GM12892 (cell line): ENCODE measurements at places on chromosomes 6 and 20.

- no peak for DNase-seq
Measured at GRCh38 chr20:24017458-24017755, 28.8 kb upstream of the GGTLC1 start.

DNA sequence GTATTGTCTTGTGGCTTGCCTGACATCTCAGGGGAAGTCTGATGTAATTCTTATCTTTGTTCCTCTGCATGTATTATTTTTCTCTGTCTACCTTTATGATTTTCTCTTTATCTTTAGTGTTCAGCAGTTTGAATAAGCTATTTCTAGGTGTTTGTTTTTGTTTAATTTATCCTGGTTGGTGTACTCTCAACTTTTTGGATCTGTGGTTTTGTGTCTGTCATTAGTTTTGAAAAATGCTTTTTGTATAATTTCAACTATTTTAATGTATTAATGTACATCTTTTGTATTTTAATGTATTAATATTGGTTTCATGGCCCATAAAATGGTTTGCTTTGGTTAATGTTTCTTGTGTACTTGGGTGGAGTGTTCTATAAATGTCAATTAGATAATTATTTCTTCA is 15.9 kb upstream of the APCDD1L start:
- no peak for DNase-seq

GRCh38 chr6:153043719-153044118 is 41.2 kb upstream of the MTRF1L start:
- no peak for DNase-seq

GRCh38 chr6:111663692-111664564 is 58.2 kb upstream of the TRAF3IP2 start:
- no peak for DNase-seq

GRCh38 chr20:25541676-25542075 is 43.7 kb downstream of the NINL start:
- DNase-seq = no peak

DNA sequence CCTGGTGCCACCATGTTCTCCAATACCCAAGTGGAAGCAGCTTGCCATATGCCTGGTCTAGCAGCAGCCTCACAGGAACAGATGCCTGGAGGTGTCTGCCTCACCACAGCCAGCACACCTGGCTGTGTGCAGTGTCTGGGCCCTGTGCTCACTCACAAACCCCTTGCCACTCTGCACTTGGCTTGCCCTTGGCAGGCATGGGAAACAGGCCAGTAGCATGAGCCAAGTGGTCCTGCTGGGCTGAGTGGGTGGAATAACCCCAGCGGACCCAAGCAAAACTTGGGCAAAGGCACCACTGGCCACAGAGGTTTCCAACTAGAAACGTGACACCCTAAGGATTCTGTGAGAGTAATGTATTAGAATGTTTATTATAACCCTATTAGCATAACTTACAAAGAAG is 600.5 kb upstream of the GJE1 start:
- no peak for DNase-seq

GRCh38 chr6:49949062-49949461 is 14.9 kb downstream of the DEFB114 start:
- DNase-seq = no peak

DNA sequence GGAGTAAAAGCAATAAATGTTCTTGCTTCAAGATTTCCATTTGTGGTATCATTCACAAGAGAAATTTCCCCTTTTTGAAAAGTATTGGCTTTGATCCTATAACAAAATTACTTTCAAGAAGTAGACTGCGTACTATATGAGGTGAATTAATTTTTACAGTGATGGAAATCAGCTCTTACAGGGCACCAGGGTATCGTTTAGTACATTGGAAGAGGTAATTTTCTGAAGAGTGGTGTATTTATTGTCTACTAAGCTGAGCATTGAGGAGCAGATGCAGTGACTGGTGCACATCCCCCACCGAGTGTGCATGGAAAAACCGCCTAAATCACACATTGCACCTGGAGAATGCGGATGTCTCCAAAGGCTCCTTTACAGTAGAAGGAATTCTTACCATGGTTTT is 209.5 kb downstream of the SAMD5 start:
- DNase-seq = no peak

DNA sequence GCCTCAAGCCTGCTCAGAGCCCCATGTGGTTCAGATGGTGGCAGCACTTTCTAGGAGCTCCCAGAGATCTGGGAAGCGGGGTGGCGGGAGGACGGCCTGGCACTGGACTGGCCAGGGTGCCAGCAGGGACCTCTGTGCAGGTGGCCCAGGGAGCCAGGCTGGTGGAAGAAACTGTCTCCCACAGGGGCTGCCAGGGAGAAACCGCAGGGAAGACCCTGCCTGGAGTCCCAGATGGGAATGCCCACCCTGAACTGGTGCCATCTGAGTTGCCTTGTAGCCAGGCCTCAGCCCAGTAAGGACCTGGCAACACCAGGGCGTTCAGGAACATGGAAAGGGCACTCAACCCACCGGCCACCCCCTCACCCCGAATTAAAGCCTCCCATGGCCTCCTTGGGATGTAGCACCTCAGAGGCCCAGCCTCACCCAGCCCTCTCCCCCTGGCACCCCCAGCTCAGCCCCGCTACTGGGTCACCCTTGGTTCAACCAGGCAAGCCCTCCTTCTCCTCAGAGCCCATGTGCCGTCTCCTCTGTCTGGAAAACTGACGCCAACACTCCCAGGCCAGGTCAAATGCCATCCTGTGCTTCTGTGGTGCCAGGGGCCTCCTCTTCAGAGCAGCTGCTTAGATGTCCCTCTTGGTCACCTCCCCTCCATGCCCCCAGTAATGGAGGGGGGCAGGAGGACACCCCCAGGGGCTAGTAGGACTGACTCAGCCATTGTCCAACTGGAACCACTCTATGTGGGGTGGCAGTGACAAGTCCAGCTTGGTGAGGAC is 5.9 kb upstream of the C20orf144 start:
- DNase-seq = no peak

- peak; percentile 46 for DNase-seq
Measured at GRCh38 chr6:106979435-106979884, 4.9 kb upstream of the CD24 start.

DNA sequence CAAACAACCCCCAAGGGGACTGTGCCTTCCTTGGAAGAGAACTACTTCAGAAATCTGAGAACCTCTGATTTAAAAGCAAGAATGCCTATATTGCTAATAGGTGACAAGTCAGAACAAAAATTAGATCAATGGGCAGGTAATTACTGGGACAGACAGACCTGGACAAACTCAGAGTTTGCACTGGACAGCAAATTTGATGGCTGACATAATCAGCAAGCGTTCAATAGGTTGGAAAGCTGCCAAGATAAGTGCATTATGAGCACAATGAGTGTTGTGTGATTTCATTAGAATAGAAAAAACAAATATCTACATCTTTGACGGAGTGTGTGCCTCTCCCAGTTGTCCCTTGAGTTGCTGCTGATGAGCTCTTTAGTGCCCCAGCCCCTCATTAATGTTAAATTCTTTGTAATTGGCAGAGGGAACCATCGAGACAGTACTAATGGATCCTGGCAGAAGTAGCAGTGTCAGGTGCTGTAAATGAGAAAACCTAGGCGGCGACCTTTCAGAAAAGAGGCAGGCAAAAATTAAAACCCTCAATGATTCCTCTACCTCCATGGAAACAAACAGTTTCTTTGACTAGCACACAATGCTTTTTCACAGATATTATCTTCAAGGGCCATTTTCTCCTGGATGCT is 116.5 kb upstream of the COL21A1 start:
- DNase-seq = no peak

DNA sequence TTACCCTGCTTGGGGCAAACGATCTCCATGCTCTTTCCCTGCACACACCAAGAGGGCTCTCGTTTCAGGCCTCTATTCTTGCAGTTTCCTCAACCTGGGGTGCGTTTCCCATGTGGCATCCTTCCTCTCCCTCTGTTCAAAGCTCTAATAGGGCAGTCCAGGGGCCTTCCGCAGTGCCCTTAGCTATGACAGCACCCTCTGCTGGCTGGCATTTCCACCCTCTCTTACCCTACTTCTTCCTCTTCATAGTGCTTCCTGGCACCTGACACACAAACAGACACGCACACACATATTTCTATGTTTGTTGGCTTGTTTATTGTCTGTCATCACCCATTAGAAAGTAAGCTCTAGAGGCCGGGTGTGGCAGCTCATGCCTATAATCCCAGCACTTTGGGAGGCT is 294.0 kb downstream of the CLIC5 start:
- DNase-seq = no peak

DNA sequence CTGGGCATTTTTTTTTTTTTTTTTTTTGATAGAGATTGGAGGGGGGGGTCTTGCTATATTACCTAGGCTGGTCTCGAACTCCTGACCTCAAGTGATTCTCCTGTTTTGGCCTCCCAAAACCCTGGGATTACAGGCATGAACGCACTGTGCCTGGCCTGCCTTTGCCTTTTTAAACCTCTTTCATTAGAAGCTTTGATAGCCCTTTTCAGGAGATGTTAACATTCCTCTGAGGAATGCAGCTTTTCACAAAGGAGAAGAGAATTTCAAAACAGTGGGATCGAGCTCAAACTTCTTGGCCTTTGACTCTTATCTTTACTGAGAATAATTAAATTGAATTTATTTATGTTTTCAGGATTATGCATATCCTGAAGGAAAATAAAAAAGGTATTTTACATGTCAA is 31.3 kb downstream of the SLC26A8 start:
- no peak for DNase-seq

- no peak for DNase-seq
Measured at GRCh38 chr6:157145656-157146285, 177.5 kb downstream of the TMEM242 start.

DNA sequence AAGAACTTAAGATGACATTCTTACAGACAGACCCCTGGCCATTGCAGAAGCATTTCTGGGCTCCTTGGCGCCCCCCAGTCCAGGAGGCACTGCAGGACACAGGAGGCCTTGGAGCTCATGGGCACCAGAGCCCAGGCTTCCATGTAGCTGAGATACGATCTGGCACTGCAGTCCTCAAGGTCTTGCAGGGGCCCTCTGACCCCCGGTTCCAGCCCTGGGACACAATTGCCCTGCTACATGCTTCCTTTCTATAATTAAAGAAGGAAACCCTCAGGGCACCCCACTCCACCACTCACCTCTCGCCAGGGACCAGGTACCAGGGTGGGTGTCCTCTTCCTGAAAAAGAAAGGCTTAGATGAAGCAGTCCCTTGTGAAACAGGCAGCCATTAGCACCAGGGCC is 33.6 kb downstream of the WFDC3 start:
- no peak for DNase-seq

DNA sequence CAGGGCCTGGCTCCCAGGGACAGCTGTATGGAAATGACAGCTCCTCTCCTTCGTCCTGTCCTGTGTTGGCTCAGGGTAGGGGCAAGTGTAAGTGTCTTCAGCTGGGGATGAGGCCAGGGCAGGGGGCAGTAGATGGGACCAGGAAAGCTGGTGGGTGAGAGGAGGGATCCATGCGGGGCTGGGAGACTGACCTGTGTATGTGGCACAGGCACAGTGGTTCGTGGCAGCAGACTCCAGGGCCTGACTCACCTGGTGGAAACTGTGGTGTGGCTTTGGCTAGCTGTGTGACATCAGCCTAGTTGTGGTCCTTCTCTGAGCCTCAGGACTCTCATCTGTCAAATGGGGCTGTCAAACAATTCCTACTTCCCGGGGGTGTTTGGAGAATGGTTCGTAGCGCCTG is 13.7 kb upstream of the SCRT2 start:
- no peak for DNase-seq

GRCh38 chr6:10381133-10381829 is 33.6 kb downstream of the TFAP2A start:
- no peak for DNase-seq

DNA sequence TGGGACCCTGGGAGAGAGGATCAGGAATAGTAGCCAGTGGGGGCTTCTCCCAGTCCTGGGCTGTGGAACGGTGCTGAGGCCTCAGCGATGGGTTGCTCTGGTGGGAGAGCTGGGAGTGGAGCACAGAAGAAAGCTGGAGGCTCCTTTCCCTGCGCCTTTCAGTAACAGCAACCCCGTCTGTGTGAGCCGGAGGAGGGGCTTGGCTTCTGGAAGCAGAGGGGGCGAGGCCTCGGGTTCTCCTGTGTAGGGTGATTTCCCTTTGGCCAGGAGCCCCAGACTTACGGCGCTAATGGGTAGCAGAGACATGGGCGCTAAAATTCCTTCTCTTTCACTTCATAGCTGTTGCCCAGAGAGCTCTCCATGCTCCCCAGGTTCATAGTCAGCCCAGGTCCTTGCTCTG is 55.0 kb downstream of the DAAM2 start:
- no peak for DNase-seq

GRCh38 chr6:44708208-44708607 is 320.7 kb downstream of the CDC5L start:
- DNase-seq = no peak

DNA sequence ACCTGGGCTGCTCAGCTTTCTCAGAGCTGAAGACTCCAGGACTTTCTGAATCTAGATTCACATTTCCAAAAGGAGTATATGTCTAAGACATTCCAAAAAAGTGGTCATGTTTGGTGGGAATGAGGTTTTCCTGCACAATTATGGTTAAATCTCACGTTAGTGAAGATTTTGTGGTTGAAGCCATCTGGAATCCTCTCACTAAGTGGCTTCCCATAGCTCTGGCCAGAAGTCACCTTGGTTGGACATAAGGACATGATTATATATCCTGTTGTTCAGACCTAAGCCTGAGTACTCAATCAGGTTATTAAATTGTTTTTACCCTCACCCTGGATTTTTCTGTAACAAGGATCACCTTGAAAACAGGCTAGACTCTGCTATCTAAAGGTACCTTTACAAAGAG is 176.1 kb upstream of the PLN start:
- DNase-seq = no peak

DNA sequence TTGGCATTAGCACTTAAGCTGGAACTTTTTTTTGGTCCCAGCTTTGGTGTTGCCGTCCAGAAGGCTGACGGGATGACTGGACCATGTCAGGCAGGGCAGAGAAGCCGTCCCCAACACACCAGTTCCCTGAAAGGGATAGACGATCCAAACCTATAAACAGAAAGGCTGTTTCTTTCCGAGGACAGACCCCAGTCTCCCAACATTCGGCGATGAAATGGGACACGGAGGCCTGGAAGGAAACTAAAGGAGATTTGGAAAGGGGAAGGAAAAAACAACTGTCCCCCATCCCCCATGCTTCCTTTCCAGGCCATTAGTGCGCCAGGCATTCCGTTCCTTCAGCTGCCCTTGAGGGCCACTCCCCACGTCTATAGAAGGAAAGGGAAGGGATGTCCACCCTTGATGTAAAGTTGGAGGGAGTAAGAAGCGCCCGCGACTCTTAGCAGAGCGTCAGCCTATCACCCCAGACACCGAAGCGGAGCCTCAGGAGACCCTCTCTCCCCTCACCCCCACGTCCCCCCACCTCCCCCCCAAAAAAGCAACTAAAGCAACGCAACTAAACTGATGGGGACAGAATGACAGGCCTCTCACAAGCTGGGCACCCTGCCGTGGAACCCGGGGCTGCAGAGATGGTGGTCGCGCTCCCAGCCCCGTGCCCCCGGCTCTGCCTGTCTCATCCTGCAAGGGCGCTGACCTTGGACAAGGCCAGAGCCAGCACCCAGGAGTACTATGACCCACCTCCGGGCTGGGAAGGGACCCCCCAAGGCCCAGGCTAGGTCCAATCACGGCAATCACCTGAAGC is 638 bp downstream of the BLCAP start:
- no peak for DNase-seq

DNA sequence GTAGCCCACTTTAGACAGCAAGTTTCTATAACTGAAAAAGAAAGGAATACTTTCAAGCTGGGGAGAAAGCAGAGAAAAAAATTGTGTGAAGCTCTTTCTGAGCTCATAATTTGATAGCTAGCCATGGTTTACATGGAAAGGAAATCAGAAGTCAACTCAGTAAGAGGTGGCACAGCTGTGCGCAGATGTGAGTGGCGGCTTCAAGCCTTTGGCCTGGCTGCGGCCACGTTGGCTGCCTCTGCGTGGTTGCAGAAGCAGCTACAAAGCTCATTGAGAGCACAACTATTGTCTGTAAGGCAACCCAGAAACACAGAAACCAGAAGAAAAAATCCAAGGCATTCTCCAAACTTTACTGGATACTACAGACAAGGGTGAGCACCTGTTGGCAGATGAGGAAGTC is 136.9 kb downstream of the SASH1 start:
- no peak for DNase-seq
